ENCODE measurements at places on chromosomes 12 and 14.

DNA sequence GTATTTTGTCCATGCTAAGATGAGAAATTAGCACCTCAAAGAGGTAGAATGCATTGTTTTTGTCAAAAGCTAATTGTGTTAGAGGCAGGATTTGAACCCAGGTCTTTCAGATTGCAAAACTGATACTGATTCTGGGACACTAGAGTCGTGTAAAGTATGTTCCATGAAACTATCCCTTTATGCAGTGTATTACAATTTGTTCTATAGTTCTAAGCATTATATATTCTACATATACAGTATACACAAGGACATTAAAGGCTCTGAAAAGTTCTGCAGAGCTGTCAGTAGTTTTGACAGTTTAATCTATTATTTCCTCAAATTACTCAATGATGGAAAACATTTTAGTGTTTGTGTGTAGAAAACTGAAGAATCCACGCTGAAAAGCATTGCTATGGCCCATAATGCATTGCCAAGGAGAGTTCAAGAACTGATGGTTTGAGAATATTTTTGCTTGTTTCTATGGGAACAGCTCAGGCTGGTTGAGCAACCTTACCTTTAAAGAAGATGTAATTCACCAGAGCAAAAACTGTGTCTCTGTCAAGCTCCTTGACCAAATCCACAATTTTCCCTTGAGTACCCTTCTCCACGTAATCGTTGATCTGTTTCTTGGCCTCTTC lies 6.2 kb downstream of the SERPINA1 start:
- DNase-seq, result no peak

DNA sequence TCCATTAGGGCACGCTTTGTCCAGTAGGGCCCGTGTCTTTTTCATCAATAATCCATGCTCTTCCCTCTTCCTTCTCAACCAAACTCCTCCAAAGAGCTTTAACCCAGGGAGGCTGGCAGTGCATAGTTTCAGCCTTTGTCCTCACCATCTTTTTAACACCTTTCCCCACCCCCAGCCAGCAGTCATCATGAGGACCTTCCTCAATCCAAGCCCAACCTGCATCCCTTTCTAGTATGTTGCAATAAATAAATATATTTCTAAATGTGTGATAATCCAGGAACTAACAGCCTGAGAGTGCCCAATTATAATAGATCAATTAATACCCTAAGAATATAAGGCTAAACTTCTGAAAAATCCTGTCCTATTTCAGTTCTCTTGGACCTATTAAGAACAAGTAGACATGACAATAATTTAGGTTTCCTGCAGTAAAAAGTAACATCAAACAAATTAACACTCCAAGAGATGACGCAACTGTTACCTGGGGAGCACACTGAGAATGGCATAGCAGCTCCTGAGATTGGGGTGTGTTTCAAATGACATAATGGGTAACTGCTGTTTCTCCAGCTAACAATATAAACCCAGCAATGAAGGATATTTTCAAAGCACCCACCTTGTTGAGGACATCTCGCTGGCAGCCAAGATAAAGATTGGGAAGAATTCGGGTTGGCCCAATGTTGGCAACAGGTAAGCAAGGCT lies 62.6 kb downstream of the DUSP16 start:
- DNase-seq, result no peak

DNA sequence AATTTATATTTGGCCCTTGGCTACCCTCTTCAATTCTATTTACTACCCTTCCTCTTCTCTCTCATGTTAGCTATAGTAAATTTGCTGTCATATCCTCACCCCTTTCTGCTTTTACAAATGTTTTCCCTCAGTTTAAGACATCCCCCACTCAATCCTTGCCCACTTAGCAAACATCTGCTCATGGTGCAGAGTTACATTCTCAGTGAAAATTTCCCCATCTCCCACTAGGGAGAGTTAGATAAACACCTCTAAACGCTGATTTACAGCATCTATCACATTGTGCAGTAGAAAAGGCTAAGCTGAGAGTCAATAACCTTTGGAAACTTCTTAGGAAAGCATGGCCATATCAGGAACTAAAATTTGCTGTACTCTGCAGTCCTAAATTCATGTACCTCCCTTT lies 69.0 kb downstream of the DENND5B start:
- no peak for DNase-seq

- DNase-seq, result no peak
Measured at GRCh38 chr12:31482816-31483215, 108.1 kb downstream of the DENND5B start.

DNA sequence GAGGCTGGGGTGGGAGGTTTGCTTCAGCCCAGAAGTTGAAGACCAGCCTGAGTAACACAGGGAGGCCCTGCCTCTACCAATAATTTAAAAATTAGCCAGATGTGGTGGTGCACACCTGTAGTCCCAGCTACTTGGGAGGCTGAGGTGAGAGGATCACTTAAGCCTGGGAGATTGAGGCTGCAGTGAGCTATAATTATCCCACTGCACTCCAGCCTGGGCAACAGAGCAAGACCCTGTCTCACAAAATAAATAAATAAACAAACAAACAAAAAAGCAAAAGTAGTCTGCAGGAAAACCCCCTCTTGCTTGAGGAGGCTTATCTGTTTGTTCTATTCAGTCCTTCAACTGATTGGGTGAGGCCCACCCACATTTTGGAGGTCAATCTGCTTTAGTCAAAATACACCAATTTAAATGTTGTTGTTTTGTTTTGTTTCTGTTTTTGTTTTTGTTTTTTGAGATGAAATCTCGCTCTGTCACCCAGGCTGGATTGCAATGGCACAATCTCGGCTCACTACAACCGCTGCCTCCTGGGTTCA lies 24.9 kb upstream of the TXNRD1 start:
- no peak for DNase-seq

GRCh38 chr14:55689981-55690871 lies 110.2 kb downstream of the KTN1 start:
- no peak for DNase-seq

DNA sequence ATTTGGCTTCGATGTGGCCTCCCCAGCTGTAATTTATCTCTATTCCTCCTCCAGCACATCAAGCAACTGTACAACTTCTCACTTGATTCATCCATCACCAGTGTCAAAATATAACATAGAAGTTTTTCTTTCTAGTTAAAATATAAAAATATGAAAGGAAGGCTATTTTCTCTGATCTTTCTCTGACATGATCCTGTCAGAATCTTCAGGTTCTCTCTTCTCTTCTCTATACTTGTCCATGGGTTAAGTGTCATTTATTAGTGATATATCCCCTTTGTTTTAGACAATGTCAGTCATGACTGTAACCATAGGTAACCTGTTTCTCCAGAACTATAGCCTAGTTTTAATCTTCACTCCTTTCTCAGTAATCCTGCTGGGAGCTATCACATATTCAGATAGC lies 132.5 kb upstream of the G2E3 start:
- no peak for DNase-seq

DNA sequence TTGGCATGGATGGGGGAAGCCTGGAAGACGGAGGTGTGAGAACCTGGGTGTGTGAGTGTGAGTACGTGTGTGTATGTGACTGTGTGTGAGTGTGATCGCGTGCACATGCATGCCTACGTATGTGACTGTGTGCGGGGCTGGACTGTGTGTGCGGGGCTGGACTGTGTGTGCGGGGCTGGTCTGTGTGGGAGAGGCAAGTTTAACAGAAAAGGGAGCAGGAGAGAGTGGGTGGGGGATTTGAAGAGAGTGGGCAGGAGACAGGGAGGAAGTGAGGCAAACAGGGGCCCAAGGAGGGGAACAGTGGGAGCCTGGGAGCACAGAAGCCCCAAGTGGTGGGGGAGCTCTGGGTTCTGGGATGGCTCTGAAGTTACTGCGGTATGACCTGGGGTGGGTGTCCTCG lies 103.7 kb upstream of the LHX5 start:
- no peak for DNase-seq
